Fibroblast of lung (primary cell): ENCODE measurements at places on chromosomes 11 and 22. TPM values are rescaled to one million over a fixed set of nuclear protein-coding genes. Genes with fewer than 3 reads are reported as not detected.

DNA sequence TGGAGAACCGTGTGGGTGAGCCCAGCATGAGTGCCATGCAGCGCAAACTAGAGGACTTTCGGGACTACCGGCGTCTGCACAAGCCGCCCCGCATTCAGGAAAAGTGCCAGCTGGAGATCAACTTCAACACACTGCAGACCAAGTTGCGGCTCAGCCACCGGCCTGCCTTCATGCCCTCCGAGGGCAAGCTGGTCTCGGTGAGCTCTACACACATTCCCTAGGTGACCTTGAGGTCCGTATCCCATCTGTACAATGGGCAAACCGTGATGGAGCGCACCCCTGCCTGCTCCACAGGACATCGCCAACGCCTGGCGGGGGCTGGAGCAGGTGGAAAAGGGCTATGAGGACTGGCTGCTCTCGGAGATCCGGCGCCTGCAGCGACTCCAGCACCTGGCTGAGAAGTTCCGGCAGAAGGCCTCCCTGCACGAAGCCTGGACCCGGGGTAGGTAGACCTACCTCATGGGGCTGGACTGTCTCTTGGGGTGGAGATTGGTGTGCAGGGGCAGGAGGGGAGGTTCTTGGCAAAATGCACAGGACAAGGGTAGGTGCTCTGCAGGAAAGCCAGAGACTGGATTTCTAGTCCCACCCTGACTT, 10.6 kb downstream of the CTSF start:
- no peak for DNase-seq

Gene GGTLC2
- not detected in 2 replicates for total RNA-seq

DNA sequence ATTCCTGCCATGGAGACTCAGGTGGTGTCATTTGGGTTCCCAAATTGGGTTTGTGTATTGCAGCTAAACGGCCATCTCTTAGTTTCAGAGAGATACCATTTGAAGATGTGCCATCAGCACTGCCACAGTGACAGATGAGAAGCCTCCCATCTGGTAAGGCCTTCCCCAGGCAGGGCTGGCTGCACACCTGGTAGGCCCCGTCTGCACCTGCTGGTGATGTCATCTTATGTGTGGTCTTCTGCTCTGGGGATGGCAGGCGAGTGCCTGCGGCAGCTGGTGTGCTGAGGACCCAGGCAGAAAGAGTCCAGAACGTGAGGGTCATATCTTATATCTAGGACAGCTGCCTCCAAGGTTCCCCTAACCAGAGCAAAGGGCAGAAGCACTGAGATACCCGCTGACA, 100.6 kb downstream of the CSNK2A3 start:
- no peak for DNase-seq

Gene ALDH3B1
- 24.9 and 57.6 TPM in 2 replicates for total RNA-seq

DNA sequence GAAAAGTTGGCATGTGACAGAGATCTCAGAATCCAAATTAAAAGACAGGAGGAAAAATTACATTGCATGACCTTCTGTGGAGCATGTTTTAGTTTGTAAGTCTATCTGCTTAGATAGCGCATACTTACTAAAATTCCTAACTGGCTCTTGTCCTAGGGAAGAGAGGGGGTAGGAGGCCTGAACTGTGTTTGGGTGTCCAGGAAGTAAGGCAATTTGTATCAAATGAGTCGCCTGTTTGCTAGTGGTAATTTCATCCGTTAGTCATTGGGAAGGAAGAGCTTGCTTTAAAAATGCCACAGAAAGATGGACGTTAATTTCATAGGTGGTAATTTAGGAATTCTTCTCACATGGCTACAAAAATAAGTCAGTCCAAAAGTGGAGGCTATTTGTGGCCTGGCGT, 18.5 kb downstream of the GRK3 start:
- DNase-seq: peak; percentile 19

DNA sequence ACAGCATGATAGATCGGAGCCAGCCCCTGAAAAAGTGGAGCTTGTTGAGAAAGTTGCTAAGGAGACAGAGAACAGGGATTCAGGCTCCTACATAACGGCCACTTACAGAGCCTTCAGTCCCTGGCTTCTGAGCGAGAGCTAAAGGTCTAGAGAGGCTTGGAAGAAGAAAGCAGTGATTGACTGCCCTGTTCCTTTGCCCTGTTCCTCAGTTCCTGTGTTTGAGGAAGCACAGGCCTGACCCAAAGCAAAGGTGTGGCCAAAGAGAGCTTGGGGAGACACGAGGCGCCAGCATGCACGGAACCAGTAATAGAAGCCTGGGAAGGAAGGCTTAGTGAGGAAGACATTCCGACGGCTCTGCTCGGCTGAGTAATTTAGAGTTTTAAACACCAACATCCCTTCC, 74.1 kb upstream of the CSNK2A3 start:
- DNase-seq: no peak
